Purkinje cell (primary cell): ENCODE measurements at places on chromosomes 3 and 15. TPM values are rescaled to one million over a fixed set of nuclear protein-coding genes. Genes with fewer than 3 reads are reported as not detected.

Gene ACKR4
- polyA plus RNA-seq = not detected in 2 replicates

Gene RPP25
- not detected in 2 replicates for polyA plus RNA-seq

Gene FBLN2
- polyA plus RNA-seq = 1.2 and 2.0 TPM in 2 replicates

Gene BSN
- 1.5 and 4.4 TPM in 2 replicates for polyA plus RNA-seq

Gene CDC25A
- 0.69 and 0.94 TPM in 2 replicates for polyA plus RNA-seq

Gene IL16
- polyA plus RNA-seq = 0.43 and 1.5 TPM in 2 replicates

Gene HDDC3
- polyA plus RNA-seq = 7.9 and 20.9 TPM in 2 replicates

Gene KCNH8
- 0.20 and 0.46 TPM in 2 replicates for polyA plus RNA-seq

Gene LRRIQ4
- not detected in 2 replicates for polyA plus RNA-seq

Gene SPSB4
- not detected in 2 replicates for polyA plus RNA-seq

Gene CDHR4
- not detected in 2 replicates for polyA plus RNA-seq

Gene KLHL40
- not detected in 2 replicates for polyA plus RNA-seq

Gene C15orf61
- polyA plus RNA-seq = 29.0 and 43.0 TPM in 2 replicates

Gene APBA2
- 0.50 and 8.9 TPM in 2 replicates for polyA plus RNA-seq

Gene TP63
- not detected in 2 replicates for polyA plus RNA-seq

Gene RAB8B
- polyA plus RNA-seq = 13.4 and 25.0 TPM in 2 replicates

Gene NANOGP8
- not detected in 2 replicates for polyA plus RNA-seq

Gene SMCO1
- 1.5 TPM in 1 of 2 replicates, not detected in the other for polyA plus RNA-seq

Gene RAB27A
- 4.9 and 5.6 TPM in 2 replicates for polyA plus RNA-seq

Gene WDR49
- 3.2 and 6.9 TPM in 2 replicates for polyA plus RNA-seq

Gene PP2D1
- not detected in 2 replicates for polyA plus RNA-seq
